ENCODE measurements at places on chromosomes 4 and X.

GRCh38 chr4:129140521-129140920, 44.6 kb downstream of the C4orf33 start:
- DNase-seq = no peak

DNA sequence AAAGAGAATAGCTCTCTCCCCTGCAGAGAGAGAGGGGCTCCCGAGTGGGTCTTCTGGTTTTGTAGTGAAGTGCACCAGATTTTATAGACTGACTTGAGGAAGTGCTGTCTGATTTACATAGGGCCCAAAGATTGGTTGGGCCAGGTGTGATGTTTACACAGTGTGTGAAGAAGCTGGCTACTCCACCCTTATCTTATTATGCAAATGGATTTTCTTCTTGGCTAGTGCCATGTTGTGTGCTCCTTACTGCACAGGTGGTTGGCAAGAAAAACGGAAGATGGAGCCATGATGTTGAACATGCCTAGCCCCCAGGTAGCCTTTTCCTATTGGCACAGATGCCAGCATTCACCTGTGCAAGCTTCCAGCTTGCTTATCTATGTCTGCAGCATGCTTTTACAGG, 112.4 kb upstream of the ARHGAP24 start:
- DNase-seq = no peak

- no peak for DNase-seq
Observed at GRCh38 chrX:30313322-30313721, 4.1 kb upstream of the NR0B1 start.

DNA sequence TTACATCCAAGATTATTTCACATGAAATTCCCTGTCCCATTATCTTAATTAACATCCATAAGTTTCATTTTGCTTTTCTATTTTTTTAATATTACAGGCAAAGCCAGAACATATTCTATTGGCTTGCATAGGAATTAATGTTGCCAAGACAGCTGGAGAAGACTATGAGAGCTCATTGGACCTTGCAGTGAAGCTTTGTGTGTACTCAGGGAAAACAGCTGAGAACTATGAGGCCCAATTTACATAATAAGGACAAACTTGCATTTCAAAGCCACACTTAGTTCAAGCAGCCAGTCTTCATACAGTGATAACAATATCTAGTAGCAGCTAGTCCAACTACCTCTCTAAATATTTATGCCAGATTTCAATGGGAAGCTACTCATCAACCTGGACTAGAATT, 134.4 kb downstream of the DDX53 start:
- no peak for DNase-seq

DNA sequence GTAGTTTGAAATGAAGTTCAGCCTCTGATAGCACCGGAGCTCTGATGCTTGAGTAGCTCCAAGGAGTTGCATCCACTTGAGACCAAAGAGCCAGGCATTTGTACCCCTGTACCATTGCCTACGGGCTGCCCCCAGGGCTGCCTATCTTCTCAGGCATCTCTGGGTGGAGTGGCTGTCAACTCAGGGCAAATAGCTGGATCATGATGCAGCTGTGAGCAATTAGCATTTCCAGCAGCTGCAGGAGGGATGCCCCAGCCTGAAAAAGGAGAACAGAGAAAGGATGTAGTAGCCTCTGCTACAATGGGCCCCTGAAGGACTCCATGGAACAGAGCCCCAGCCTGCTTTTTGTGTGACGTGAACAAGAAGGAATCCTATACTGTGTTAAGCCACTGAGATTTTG, 492.6 kb downstream of the BCOR start:
- peak; percentile 4 for DNase-seq

GRCh38 chrX:98731821-98732220, 1678.3 kb downstream of the PCDH19 start:
- no peak for DNase-seq

GRCh38 chrX:105876658-105877057, 54.3 kb downstream of the NRK start:
- DNase-seq = peak; percentile 19

DNA sequence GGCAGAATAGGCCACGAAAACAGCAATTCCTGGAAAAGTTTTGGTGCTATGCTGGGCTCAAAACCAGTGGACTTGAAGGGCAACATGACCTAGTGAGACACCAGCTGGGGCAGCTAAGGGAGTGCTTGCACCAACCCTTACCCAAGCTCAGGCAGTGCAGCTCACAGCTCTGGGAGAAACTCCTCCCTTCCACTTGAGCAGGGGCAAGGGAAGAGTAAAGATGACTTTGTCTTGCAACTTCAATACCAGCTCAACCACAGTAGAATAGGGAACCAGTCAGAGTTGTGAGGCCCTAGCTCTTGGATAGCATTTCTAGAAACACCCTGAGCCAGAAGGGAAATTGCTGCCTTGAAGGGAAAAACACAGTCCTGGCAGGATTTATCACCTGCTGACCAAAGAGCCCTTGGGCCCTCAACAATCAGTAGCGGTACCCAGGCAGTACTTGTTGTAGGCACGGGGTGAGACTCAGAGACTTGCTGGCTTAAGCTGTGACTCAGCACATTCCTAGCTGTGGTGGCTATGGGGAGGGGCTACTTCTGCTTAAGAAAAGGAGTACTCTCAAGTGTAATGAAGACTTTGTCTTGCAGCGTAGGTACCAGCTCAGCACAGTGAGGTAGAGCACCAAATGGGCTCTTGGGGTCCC, 19.7 kb upstream of the ABCG2 start:
- no peak for DNase-seq

DNA sequence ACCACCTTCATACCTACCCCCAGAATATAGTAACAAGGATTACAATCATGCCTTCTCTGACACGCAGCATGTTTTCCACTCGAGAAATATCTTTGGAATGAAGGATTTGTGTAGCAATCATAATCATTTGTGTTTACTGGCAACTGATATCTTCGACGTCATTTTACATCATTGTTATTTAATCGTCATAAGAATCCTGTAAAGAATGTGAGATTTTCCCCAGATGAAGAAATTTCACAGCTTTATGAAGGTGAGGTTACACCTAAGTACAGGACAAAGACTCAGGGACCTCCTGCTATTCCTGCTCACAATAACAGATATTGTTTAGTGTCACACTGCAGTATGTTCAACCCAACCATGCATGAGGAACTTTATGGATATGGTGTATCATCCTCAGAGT, 198.2 kb upstream of the LDB2 start:
- no peak for DNase-seq

GRCh38 chr4:88320780-88321373, 36.5 kb upstream of the PPM1K start:
- peak; percentile 83 for DNase-seq

DNA sequence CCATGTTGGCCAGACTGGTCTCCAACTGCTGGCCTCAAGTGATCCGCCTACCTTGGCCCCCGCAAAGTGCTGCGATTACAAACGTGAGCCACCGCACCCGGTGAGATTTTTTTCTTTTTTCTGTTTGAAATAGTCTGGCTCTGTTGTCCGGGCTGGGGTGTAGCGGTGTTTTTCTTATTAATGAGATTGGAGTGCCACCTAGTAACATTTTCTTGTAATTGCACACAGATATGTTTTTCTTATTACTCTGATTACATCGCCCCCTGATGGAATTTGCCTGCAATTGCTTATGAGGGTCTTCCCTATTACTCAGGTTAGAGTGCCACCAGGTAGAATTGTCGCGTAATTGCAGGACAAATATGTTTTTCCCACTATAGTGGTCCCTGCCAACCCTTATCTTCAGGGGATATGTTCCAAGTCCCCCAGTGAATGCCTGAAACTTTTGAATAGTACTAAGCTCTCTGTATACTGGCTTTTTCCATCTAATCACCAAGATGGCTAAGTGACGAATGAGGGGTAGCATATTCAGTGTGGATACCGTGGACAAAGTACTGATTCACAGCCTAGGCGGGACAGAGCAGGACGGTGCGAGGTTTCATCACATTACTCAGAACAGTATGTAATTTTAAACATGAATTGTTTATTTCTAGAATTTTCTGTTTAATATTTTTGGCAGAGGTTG, 8.6 kb upstream of the PDHA1 start:
- DNase-seq = peak; percentile 87

DNA sequence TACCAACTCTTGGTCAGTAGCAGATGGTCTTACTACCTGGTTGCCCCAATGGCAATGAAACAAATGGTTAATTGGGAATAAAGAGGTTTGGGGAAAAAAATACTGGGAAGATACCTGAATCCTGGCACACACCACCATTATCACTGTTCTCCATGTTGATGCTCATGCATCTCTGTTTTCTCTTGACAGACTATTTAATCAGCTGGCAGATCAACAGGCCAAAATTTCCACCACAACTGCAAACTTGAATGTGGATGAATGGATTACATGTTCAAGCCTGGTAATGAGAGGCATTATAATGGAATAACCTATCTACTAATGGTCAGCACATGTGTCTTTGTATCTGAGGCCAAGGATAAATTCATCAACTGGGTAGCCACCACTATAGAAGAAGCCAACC, 45.7 kb downstream of the ZNF721 start:
- no peak for DNase-seq

GRCh38 chr4:119795986-119796578, 167.5 kb upstream of the PDE5A start:
- DNase-seq = no peak

DNA sequence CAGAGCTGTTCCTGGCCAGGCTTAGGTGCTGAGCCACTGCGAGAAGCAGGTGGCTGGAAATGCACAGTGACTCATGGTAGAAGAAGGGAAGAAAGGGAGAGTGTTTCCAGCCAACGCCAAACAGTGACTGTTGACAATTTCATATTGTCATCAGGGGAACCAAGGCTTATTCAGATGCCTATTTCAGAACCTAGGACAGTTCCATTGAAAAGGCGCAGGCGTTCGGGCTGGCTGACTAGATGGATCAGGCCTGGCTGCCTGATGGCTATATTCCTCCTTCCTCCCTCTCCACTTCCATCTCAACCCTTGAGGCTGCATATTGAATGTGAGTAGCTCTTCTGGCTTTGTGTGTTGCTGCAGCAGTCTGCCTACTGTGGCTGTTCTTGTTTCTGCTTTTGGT, 73.0 kb upstream of the FRMPD4 start:
- peak; percentile 8 for DNase-seq

GRCh38 chr4:76882630-76883029, 15.3 kb downstream of the SOWAHB start:
- no peak for DNase-seq

DNA sequence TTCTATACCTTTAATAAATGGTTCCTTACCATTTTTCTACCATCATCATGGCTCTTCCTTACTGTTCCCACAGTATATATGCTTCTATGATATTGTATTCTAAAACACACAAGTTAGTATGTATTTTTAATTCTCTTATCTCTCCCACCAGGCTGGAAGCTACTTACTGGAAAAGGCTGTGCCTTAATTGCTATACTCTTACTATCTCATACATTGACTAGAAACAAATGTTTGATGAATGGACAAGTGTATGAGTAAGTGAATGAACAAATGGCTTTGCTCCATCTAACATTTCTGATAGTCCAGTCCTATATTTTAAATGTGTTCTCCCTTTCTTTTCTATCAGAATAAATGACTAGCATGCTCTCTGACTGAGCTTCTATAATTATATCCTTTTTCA, 320.8 kb upstream of the RASGEF1B start:
- DNase-seq = no peak

GRCh38 chr4:114890773-114891172, 222.6 kb downstream of the NDST4 start:
- DNase-seq = no peak

- DNase-seq = peak; percentile 25
Observed at GRCh38 chr4:75696071-75696470, 22.9 kb upstream of the G3BP2 start.

- DNase-seq = no peak
Observed at GRCh38 chr4:183986971-183987946, 82.2 kb downstream of the STOX2 start.

GRCh38 chr4:41448934-41449333, 89.0 kb upstream of the LIMCH1 start:
- no peak for DNase-seq

- DNase-seq = no peak
Observed at GRCh38 chr4:111802191-111802590, 343.1 kb upstream of the FAM241A start.

DNA sequence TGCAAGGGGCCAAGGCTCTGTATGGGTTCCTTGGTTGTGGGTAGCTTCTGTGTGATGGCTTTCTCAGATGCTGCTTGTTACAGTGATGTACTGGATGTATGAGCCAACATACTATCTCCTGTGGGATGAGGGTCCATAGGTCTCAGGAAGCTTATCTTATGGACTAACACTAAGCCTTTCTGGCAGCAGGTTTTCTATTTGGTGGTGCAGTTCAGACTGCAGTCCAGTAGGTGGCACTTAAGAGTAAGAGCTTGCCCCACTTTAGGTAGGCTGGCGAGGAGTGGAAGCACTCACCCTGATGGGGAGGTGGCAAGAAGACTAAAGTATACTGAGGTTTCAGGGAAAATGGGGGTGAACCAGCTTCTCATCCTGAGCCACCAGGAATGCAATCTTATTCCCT, 306.7 kb upstream of the MAOA start:
- peak; percentile 52 for DNase-seq

DNA sequence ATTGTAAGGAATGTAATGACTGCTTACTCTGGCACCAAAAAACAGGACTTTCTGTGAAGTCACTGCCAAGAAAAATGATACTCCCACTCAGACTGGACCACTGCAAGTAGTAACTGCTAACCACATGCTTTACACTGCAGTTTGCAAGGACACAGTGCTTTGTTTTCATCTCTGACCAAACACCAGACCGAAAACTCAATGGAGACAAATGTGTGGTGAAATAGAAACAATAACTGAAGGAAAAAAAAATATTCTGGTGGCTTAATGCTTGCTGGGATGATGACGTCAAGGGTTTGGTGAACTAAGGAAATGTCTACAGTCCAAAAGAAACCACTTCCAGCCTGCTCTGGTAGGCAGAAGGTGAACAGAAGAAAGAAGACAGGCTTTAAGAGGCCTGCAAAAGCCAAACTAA, 13.2 kb downstream of the GPC4 start:
- DNase-seq = no peak

DNA sequence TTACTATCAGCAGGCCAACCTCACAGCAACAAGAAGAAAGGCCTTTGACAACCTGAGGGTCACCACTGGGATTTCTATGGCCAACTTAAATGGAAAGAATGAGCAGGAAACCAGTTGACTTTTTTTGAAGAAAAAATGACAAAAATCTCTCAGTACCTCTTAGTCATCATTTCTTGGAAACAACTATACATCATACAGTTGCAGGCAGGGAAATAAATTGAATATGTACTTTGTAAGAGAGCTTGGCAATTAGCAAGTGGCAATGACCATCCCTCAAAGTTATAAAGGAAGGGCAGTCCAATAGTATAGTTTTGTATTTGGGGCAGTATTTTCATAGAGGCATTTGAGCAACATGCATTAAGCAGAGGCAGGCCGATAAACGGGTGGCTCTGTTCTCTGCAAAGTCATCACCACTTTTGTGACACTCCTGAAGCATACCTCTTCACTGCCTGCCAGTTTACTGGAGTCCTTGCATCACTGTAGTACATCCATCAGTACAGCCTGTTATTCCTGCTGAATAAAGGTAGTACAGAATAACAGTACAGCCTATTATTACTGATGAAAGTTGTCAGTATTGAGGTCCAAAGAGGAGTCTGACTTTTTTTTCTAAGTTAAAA, 83.3 kb upstream of the AMELX start:
- DNase-seq = no peak
